CD14-positive monocyte (primary cell): ENCODE measurements at places on chromosomes 13 and 19. TPM values are rescaled to one million over a fixed set of nuclear protein-coding genes. Genes with fewer than 3 reads are reported as not detected.

GRCh38 chr13:41700790-41701310, 243.5 kb downstream of the RGCC start:
- DNase-seq: peak; percentile 21

- DNase-seq: no peak
These were observed 439 bp downstream of the DZIP1 start for GRCh38 chr13:95643936-95644598.

DNA sequence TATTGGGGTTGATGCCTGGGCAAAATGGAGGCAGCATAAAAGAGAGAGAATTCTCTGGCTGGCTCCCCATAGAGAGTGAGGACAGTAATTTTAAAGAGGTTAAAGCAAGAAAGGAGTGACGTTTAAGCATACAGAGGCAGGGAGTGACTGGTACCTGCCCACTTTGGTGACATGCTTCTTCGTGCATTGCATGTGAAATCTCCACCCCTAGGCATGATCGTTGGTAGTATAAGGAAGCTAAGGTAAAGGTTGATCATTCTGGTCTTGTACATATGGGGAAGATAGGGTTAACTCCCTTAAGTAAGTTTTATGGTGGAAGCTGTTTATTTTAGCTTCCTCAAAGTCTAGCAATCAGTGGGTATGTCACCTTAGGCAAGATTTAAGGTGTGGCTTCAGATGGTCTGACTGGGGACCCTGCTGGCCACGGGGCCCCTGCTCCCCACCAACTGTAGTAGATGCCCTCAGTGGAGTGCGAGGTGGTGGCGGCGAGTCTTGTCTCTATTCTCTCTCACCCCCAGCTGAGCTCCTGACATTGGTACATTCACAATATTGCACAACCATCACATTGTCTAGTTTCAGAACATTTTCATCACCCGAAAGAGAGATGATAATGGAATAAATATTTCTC, 797.5 kb upstream of the SPRY2 start:
- DNase-seq: no peak

DNA sequence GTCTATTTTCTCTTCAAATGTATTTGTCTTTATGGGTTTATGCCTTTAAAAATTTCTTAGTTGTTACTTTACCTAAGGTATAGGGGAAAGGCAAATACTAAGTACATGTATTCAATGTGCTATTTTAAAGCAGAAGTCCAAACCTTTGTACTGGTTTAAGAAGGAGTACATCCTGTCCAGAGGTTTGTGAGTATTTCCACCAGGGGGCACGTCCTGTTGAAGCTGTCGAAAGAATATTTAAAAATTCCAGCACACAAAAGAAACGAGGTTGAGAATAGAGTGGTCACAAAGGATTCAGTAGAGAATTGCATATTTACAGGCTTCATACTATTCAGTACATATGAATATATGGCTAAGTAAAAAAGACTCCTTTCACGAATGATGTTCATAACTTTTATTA, 59.8 kb downstream of the URI1 start:
- no peak for DNase-seq

The ATP1A3 gene
- polyA plus RNA-seq: not detected

- DNase-seq: no peak
These were observed 316.3 kb downstream of the DLEU7 start for GRCh38 chr13:50527188-50527587.

DNA sequence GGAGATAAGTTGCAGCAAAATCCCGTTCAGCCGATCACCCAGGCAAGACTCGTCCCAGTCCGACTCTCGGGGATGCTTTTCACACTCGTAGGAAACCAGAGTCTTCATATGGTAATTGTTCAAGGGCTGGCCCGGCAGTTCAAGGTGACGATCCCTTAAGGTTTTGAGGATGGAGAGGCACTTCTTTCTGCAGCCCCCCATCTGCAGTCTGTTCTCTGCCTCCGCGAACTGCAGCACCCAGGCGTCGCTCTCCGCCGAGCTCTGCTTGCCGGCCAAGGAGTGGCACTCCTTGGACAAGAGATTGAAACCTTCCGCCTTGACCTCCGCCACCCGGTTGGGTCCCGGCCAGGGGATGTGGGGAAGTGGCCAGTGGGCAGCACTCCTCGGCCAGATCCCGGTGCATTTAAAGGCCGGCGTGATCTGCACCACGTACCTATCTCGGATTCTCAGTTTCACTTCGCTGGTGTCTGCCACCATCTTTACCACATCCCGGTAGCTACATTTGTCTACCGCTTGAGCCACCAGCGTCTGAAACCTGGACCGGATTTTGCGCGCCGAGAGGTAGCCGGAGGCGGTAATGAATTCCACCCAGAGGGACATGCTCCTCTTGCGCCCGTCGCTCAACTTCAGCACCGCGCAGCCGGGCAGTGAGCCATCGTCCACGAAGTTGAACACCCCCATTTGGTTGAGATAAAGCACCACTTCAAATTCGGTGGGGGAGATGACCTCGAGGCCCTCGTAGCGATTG, 1.1 kb downstream of the MAB21L1 start:
- DNase-seq: no peak

- DNase-seq: no peak
These were observed 1138.2 kb downstream of the UQCRFS1 start for GRCh38 chr19:28074773-28075172.

- DNase-seq: no peak
These were observed 5.7 kb downstream of the SLITRK1 start for GRCh38 chr13:83876546-83876945.

GRCh38 chr19:35433448-35433847, 14.6 kb upstream of the FFAR2 start:
- no peak for DNase-seq

DNA sequence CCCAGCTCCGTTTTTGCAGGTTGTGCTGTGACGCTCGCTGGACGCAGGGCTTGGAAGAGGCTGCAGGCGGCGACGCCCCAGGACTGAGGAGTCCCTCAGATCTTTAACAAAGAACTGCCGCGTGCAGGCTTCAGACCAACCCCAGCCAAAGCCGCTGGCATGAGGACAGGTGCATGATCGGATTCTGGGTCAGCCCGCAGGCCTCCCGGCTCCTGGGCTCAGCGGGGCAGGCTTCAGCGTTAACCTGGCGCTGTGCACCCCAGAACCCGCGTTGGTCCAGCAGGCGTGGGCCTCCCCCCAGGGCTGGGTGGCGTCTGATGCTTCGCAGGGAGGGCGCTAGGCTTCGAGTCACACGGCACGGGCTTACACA, 920 bp upstream of the TIMM13 start:
- DNase-seq: no peak

The ERFL gene
- not detected in 2 replicates for polyA plus RNA-seq

The CFAP97D2 gene
- 0.21 TPM for polyA plus RNA-seq

- peak; percentile 54 for DNase-seq
These were observed 471 bp upstream of the INSR start for GRCh38 chr19:7294558-7295212.

DNA sequence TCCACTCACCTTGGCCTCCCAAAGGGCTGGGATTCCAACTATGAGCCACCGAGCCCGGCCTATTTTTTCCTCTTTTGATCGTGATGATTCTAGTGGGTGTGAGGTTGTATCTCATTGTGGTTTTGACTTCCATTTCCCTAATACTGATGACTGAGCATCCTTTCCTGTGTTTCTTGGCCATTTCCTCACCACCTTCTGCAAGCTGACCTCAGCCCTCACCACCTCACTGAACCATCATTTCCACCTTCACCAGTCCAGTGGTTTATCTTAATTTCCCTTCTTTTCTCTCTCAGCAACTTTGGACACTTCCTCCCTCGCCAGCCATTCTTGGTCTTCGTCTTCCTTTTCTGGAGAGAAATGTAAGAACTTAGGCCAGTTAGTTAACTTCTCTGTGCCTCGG, 13.0 kb upstream of the BICRA start:
- DNase-seq: peak; percentile 85

The MEIOSIN gene
- polyA plus RNA-seq: not detected in 2 replicates
